ENCODE measurements at places on chromosomes 2 and 18.

DNA sequence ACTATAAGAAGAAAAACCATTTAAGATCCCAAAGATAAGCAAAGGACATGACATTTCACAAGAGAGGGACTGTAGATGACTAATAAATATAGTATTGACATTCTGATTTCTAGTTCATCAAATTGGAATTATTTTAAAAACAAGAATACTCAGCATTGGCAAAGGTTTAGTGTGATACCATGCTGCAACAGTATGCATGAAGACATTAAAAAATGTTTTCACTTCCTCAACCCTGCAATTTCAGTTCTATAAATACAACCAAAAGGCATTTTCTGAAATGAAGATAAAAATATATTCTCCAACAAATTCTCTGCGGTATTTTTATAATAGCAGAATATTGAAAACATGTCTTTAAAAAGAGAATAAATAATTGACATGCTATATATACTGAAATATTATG is 2.1 kb downstream of the C2orf81 start:
- DNase-seq, result no peak

DNA sequence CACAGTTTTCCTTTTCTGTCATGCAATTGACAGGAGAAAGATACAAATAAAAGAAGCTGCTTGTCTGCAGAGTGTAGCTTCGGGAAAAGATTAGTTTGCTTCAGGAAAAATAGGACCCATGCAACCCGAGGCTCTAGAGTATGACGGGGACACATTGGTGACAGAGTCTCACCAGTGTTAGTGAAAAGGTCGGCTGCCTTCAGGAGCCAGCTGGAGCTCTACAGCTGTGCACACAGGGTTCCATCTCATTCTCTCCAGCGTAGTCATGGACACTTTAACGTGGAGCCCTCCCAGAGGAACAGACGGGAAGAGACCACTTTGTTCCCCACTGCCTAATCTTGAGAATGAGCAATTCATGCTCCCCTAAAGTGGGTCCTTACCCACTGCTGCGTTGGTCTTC is 42.9 kb downstream of the FECH start:
- no peak for DNase-seq

- DNase-seq, result no peak
These were observed 225.8 kb downstream of the RNF152 start for GRCh38 chr18:61666876-61667590.

DNA sequence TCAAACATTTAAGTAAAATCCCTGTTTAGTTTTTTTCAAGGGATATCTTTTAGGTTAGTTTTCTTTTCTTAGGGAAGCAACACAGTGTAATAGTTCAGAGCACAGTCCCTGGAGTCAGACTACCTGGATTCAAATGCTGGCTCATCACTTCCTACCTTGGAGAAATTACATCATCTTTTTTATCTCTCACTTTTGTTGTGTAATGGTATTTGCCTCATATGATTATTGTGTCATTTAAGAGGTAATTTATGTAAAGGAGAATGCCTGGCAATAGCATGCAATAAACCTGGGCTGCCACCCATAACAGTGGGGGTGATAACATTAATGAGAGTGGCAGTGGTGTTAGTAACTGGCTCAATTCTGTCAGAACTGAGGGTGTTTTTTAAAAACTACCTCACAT is 26.3 kb downstream of the ERLEC1 start:
- DNase-seq, result no peak

GRCh38 chr2:24971286-24971535 is 544 bp downstream of the DNAJC27 start:
- no peak for DNase-seq

GRCh38 chr2:130385709-130386108 is 29.9 kb downstream of the PTPN18 start:
- DNase-seq, result no peak

GRCh38 chr2:109395494-109396201 is 218.1 kb downstream of the SEPTIN10 start:
- no peak for DNase-seq

DNA sequence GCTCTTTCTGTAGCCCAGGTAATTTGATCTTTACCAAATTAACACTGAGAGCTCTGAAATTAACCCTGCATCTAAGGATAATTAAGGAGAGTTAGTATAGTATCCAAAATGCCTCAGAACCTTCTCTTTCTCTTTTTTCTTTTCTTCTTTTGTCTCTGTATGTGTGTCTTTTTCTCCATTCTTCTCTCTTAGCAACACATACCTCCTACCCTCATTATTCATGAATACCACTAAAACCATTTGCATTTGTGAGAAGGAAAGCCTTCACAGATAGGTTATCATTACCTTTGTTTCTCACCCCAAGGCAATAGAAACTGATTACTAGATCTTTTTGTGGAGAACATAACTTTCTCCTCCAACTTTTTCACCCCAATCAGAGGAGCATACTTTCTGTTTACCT is 376.5 kb upstream of the NXPH2 start:
- no peak for DNase-seq

GRCh38 chr2:49403637-49404036 is 249.3 kb upstream of the FSHR start:
- no peak for DNase-seq

GRCh38 chr18:78619854-78620253 is 359.8 kb upstream of the SALL3 start:
- no peak for DNase-seq

DNA sequence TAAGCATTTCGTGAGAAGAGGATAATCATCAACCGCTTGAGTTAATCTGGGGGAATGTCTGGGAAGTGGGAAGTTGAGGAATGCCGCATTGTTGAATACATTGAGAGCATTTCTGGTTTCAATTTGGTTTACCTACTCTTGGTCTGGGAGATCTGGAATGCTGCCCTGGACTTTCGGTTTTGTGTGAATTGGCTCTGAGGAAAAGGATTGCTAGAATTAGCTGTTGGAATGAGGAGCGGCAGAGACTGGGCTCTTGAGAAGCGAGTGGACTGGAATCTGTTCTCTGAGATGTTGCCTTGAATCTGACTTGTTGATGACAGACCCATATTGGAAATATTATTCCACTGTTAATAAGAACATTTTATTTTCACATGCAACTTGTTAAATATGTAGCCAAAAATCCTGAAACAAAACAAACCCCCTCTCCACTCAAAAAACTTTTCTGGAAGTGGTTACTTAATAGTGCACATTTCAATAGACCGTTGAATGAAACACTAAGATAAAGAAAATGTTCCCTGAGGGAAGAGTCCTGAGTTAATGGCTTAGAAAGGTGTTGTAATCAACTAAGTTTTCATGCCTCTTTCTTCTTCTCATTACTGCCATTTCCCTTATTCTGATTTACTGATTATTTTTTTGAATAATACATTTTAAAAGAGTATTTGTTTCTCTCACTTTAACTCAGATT is 50.8 kb downstream of the PTPRM start:
- DNase-seq, result no peak

GRCh38 chr2:228652366-228652765 is 470.9 kb upstream of the SPHKAP start:
- no peak for DNase-seq

DNA sequence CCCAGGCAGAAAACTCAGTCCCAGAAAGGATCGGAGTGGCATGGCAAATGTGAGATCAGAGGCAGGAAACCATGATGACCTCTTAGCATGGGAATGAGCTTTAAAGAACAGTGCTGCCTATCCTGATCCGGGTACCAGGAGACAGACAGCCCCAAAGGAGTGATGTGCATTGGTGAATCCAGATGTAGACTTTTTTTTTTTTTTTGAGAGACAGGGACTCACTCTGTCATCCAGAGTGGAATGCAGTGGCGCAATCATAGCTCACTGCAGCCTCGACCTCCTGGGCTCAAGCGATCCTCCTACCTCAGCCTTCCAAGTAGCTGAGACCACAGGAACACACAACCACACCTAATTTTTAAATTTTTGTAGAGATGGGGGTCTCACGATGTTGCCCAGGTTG is 122.7 kb downstream of the VAPA start:
- DNase-seq, result no peak

GRCh38 chr18:78629426-78629825 is 350.2 kb upstream of the SALL3 start:
- DNase-seq, result no peak

DNA sequence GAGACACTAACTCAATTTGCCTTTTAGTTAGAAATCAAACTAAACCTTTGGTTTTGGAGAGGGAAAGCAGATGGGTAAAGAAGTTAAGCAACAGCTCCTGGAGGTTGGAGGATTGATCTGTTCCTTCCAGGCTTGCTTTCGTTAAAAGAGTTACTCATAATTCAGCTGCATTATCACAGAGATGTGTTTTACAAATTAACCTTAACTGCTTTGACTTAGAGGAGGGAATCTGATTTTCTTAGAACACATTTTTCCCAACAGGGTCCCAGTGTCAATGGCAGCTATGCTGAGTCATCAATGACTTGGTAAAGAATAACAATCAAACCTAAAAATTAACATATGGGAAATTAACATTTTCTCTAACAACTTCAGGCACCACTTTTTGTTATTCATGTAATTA is 113.4 kb downstream of the COPS8 start:
- DNase-seq, result no peak

GRCh38 chr2:129673847-129674711 is 305.4 kb upstream of the RAB6C start:
- no peak for DNase-seq
